ENCODE measurements at places on chromosomes 2 and 18. TPM values are rescaled to one million over a fixed set of nuclear protein-coding genes. Genes with fewer than 3 reads are reported as not detected.

Gene TCF23
- total RNA-seq: not detected

Gene WDR12
- 20.1 TPM for total RNA-seq

Gene MARS2
- total RNA-seq: 3.9 TPM

Gene PECR
- total RNA-seq: 6.2 TPM

Gene FOXI3
- total RNA-seq: not detected

Gene ASXL3
- 1.6 TPM for total RNA-seq

Gene KCNS3
- total RNA-seq: 1.3 TPM

Gene SLC4A3
- 6.0 TPM for total RNA-seq

Gene MARCHF4
- 2.3 TPM for total RNA-seq

Gene NETO1
- total RNA-seq: not detected

Gene SRD5A2
- 11.4 TPM for total RNA-seq

Gene CFAP210
- total RNA-seq: not detected

Gene GPR45
- total RNA-seq: not detected

Gene TMEM247
- total RNA-seq: not detected

Gene DPY30
- 28.6 TPM for total RNA-seq

Gene FHOD3
- total RNA-seq: 23.5 TPM

Gene FAM110C
- under 0.01 TPM for total RNA-seq
